Osteoblast (primary cell): ENCODE measurements at places on chromosomes 1 and 21. TPM values are rescaled to one million over a fixed set of nuclear protein-coding genes. Genes with fewer than 3 reads are reported as not detected.

ADGRL4 gene
- total RNA-seq: 16.6 and 23.6 TPM in 2 replicates

CHAF1B gene
- 1.8 and 2.4 TPM in 2 replicates for total RNA-seq

DNA sequence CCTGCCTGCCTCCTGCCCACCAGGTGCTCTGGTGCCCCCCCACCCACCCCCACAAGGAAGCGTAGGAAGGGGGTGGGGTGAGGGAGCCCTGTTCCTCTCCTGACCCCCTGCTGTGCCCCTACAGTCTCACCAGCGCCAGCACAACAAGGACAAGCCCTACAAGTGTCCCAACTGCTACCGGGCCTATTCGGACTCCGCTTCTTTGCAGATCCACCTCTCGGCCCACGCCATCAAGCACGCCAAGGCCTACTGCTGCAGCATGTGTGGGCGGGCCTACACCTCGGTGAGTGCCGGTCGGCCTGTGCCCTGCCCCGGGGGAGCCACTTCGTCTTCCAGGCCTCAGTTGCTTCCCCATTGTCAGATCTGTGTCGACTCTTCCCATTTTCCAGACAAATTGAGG lies 25.9 kb downstream of the A3GALT2 start:
- H3K27ac ChIP-seq: no peak overlapping the region
- H3K4me1 ChIP-seq: no peaks in the 10 kb centered on the region
- peaks cover 33% of the 10 kb centered on the region for H3K36me3 ChIP-seq
- H3K4me3 ChIP-seq: no peak overlapping the region
- no peaks in the 10 kb centered on the region for H3K27me3 ChIP-seq

- H3K27me3 ChIP-seq: no peaks in the 10 kb centered on the region
- no peaks in the 10 kb centered on the region for H3K4me1 ChIP-seq
- H3K36me3 ChIP-seq: no peaks in the 10 kb centered on the region
Measured at GRCh38 chr21:39800311-39800710, 55.3 kb downstream of the IGSF5 start.

GRCh38 chr1:119409731-119410130 lies 5.2 kb upstream of the HSD3B2 start:
- DNase-seq: no peak
- peaks cover 6% of the 10 kb centered on the region for H3K27me3 ChIP-seq
- H3K36me3 ChIP-seq: no peaks in the 10 kb centered on the region
- H3K4me1 ChIP-seq: no peaks in the 10 kb centered on the region

- H3K27ac ChIP-seq: no peak overlapping the region
- peaks cover 42% of the 10 kb centered on the region for H3K36me3 ChIP-seq
- no peak for DNase-seq
Measured at GRCh38 chr1:202723708-202724107, 13.5 kb upstream of the SYT2 start.
